MM.1S (cell line): ENCODE measurements at places on chromosomes 2 and 18.

DNA sequence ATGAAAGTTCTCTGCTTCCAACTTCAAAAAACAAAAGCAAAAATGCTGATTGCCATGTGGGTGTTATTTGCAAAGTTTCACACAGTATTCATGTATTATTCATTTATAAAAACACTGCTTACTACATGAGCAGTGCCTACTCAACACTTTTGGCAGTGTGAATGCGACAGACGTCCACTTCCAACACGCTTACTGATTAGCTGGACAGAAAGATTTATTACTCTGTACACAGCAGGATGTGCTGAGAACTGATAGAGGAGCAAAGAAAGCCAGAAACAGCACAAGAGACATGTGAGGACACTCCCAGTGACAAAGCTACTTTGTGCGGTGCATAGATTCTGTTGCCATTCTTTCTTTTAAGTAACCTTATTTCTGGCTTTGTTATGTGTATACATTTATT is 258.8 kb downstream of the DLGAP1 start:
- no peak for DNase-seq

GRCh38 chr18:77015771-77016710 is 116.5 kb downstream of the MBP start:
- DNase-seq = no peak

- DNase-seq = no peak
Observed at GRCh38 chr18:48637081-48637990, 98.5 kb downstream of the CTIF start.

DNA sequence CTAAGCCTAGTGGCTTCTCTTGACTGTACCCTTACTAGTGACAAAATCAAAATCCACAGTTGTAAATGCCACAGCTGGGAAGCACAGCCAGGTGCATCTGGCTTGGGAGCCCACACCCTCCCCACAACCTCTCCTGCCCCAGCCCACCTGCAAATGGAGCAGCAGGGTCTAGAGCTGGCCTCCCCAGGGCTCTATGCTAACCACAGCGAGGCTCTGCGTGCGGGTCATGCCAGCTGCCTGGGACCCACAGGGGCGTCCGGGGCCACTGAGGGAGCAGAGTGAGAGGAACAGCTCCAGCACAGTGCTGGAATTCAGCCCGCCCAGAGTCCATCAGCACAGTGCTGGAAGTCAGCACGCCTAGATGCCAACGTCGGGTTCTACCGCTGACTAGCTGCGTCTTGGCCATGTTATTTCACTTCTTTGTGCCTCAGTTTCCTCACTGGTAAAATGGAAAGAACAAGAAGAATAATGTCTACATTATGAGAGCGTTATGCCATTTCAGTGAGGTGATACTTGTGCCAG is 109.1 kb upstream of the ID2 start:
- no peak for DNase-seq

DNA sequence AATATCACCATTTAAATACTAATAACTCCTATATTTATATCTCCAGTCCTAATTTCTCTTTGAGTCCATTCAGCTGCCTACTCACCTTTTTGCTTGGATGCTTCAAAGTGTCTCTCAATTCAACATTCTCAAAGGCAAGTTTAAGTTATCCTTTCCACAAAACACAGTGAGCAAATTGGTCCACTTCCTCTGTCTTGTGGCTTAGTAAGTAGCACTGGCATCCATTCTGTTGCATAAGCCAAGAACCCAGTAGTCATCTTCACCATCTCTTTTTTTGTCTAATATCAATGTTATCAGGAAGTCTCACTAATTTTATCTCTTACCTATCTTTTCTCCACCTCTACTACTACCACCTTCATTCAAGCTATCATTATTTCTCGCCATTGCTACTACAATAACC is 27.4 kb upstream of the IL1RL1 start:
- no peak for DNase-seq

DNA sequence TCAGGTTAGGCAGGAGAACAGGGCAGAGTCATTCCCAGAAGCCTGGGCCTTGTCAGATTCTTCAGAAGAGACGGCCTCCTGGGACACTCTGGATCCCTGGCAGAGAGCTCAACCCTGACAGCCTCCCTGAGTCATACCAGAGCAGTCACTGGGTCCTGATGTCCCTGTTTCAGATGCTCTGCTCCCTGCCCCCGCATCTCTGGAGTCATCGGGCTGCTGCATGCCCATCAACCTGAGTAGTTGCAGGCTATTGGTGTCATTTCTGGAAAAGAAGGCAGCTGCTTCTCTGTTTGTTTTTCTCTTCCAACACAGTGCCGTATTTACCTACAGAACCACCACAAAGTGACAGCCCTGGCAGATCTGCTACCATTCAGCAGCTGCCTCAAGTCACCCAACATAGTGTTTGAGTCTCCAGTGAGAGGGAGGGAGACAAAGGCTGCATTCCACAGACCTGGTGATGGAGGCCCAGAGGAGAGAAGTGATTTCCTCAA is 145.1 kb downstream of the B3GNT2 start:
- no peak for DNase-seq

DNA sequence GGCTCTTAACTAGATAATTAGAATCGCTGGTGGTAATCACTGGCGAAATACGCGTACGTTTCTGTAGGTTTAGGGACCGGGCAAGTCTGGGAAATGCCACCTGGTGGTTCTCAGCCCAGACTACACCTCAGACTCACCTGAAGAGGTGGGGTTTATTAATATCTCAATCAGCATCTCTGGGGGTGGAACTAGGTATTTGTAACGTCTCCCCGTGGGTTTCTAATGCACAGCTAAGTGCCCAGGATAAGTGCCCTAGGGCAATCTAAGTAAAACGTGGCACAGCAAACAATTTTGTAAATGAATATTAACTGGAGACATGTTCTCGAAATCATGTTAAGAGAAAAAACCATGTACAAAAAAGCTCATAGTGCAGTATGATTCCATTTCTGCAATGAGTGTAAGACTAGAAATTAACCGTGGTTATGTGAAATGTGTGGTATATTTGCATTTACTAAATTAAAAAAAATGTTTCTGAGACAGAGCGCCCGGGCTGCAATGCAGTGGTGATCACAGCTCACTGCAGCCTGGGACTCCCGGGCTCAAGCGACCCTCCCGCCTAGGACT is 760 bp upstream of the CNOT11 start:
- peak; percentile 83 for DNase-seq

- DNase-seq = no peak
Observed at GRCh38 chr2:10518470-10519393, 70.6 kb upstream of the ODC1 start.

DNA sequence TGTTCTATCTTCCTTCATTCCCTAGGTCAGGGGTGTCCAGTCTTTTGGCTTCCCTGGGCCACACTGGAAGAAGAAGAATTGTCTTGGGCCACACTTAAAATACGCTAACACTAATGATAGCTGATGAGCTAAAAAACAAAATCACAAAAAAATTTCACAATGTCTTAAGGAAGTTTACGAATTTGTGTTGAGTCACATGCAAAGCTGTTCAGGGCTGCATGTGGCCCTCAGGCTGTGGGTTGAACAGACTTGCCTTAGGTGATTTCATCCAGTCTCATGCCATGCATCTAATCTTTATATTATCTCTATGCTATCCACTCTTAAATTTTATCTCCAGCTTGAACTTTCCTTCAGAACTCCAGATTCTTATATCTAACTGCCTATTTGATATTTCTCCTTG is 80.1 kb downstream of the CCDC85A start:
- no peak for DNase-seq

- DNase-seq = no peak
Observed at GRCh38 chr18:8411492-8411891, 197.7 kb upstream of the RAB12 start.

GRCh38 chr18:75169411-75169810 is 39.5 kb downstream of the PTGR3 start:
- no peak for DNase-seq

- no peak for DNase-seq
Observed at GRCh38 chr2:16869711-16870110, 204.1 kb upstream of the CYRIA start.

DNA sequence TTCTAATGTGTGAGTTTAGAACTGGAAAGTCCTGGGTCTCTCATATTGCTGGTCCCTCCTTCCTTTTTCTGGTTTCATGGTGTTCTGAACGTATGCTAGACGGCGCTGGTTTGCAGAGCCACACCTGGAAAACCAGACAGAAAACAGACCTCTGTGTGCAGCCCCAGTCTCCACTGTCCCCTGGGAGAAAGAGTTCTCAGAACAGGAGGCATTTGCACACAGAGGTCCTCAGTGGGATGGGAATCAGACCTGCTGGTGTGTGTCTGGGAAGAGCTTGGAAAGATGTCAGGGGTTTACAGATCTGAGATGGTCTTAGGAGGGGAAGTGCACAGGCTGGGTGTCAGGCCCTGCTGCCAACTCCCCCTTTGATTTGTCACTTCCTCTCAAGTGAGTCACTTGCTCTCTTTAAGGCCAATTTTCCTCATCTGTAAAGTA is 14.9 kb upstream of the MBP start:
- no peak for DNase-seq

GRCh38 chr18:28177828-28178635 is 1.1 kb upstream of the CDH2 start:
- peak; percentile 62 for DNase-seq

DNA sequence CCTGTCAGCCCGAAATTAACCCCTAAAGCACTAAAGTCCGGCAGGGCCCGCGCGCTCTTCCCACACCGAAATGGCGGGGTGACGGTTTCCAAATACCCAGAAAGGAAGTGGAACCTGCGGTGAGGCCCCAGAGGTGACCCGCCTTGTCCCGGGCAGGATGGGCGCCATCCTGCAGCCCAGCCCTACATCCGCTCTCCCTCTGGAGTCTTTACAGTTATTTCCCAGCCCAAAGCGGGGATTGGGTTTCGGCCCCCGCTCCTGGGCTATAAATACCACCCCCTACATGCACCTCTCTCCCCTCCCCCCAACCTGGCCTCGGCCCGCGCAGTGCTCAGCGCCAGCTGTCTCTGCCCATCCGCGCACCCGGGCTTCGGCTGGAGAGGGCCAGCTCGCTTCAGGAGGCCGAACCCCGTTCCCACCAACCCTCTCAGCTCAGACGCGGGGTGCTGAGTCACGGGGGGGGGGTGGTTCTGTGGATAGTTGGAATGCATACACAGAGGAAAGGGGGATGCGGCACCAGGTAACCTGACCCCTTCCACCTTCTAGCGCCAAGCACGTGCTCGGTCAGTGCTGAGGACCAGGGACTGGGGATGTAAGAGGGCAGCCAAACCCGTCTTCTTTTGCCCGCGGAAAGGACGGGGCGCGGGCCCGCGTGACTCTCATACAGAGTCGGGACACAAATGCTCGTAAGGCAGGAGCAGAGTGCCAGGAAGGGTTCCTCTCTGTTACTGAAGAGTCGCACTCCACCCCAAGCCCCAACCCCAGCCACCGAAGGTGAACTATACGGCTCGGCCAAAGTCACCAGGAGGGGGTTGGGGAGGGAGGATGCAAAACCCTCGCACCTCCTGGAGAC is at the start of gene TUBA4B:
TSS of gene TUBA4B (plus strand) at position 344 of the 853 bp plus-strand sequence. CDS start at position 509, 165 bp downstream.
- DNase-seq = peak; percentile 53

- DNase-seq = no peak
Observed at GRCh38 chr2:28365158-28365557, 27.5 kb upstream of the FOSL2 start.

GRCh38 chr2:76851000-76851399 is 671.2 kb downstream of the LRRTM4 start:
- no peak for DNase-seq

DNA sequence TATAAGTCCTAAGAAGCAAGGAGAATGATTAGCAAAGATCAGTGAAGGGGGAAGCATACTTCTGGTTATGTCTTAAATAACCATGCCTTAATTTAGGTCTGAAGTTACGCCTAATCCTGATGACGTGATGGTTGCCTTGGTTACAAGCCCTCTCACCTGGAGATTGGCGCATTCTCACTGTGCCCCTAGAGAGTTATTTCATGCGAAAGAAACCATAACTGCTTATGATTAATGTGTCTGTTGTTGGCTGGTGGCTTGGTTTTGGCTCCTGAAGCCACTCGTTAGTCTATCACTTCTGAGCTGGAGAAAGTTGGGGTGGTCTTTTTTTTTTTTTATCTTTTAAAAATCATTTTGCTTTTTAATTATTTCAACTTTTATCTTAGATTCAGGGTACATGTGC is 47.0 kb downstream of the TNFRSF11A start:
- no peak for DNase-seq

GRCh38 chr2:201900362-201900761 is 94.0 kb downstream of the CDK15 start:
- peak; percentile 34 for DNase-seq

DNA sequence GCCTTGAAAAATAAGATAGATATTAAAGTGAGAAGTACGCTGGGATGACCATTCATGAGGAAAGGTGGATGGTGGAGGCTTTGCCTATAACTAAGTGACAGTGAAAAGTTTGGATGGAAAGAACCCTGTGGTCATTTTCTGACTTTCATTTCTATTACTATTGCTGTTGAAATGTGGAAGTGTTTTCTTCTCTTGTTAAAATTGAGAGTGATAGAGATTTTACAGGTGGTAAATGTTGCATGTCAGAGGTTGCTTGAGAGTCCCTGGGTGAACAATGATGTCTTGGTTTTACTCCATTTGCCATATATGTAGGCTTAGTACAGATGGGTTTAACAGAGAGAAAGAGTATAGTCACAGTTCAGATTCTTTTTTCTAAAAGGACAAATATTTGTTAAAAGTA is 18.4 kb downstream of the NCOA1 start:
- DNase-seq = no peak

DNA sequence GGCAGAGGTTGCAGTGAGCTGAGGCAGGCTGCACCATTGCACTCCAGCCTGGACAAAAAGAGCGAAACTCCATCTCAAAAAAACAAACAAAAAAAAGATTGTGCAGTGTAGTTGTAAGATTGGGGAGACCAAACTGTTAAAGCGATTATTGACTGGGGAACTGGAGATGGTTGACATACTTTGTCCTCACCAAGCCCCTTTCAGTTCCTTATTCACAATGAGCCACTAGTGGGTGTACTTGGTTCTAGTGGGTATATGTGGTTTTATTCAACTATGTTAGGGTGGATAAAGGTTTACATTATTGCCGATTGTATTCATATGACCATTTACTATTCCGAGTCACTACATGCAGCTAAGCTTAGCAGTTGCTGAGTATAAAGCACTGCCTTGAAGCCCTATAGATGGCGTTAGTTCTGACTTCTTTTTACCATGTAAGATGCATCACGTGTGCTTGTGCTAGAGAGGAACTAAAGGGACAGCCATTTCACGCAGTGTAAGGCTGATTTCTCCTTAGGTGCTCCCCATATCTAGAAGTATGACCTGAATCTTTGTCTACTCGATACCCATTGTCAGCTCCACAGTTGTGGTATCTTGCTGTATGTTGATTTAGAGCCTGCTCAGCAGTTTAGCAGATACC is 12.1 kb downstream of the EIF4E2 start:
- no peak for DNase-seq

- DNase-seq = no peak
Observed at GRCh38 chr18:28834889-28835288, 658.0 kb upstream of the CDH2 start.
